Fibroblast of skin of left quadriceps (primary cell): ENCODE measurements at places on chromosomes 2 and 18.

DNA sequence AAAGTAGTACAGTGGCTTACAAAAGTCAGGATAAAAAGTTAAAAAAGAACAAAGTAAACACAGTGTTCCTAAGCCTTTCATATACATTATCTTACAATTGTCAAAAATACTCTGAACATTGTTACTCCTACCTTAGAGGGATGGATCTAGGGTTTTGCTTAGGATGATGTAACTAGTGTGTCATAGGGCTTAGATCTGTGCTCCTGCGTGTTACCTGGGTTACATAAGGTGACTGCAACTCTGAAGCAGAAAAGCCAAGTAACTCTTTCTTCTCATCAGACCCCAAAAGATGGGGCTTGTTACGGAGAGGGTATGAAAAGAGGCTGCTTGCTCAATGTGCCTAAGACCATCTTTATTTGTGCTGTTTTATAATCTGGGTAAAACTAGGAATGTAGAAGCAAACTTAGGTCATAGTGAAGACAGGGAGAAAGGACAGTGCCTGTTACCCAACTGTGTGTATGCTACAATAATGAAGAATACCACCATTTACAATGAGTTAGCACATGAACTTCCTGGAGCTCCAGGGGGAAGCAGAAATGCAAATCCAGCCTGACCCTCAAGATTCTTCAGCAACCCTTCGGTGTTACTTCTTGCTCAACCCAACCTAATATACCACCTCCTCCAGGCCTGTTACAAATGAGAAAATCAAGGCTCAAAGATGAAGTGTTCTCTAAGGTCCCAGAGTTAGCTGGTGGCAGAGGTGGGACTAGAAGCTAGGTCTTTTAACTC, 42.0 kb upstream of the STK17B start:
- DNase-seq = no peak

DNA sequence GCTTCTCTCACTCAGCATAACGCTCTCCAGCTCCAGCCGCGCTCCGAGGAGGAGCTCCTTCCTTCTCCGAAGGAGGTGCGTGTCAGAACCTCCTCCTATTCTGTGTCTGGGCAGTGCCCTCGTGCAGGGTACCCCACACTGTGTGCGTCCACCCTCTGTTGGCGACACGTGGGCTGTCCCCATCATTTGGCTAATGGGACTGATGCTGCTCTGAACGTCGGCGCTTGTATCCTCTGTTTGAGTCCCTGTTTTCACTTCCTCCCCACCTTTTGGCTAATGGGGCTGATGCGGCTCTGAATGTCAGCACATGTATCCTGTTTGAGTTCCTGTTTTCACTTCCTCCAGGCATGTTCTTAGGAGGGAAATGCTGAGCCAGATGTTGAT, 22.2 kb downstream of the KCNG2 start:
- no peak for DNase-seq

GRCh38 chr2:129345540-129345939, 633.9 kb upstream of the RAB6C start:
- no peak for DNase-seq

DNA sequence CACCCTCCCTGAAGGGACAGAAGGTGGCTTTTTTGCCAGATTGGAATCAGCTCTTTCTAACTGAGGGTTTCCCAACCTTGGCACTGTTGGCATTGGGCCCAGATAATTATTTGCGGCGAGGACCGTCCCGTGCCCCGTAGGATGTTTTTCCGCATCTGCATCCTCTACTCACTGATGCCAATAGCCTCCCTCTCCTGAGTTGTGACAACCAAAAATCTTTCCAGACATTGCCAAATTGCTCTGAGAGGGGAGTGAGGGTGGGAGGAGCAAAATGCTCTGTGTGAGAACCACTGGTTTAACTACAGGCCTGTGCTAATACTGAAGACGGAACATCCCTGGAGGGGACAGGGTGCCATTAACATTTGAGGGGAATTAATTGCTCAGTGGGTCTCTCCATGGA, 33.6 kb upstream of the GLI2 start:
- no peak for DNase-seq

DNA sequence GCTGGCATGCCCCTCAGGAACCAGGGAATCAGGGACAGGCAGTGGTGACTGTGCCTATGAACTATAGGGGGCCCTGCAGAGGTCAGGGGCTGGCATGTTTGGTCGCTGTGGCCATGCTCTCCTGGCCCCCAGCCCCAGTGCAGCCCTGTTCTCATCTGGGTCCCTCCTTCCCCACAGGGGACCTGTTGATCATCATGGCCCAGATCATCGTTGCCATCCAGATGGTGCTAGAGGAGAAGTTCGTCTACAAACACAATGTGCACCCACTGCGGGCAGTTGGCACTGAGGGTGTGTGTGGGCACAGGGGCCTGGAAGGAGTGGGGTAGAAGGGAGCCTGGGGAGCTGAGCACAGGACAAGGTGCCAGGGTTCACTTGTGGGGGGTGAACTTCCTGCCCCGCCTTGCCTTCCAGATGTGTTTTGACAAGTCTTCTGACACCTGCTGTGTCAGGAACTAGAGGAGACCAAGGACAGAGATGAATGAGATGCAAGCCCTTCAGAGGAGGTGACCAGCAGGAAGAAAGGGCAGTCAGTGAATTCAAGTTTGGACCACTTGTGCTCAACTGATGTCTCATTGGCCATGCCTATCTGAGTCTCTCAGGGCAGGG, 9.6 kb upstream of the CENPA start:
- no peak for DNase-seq

DNA sequence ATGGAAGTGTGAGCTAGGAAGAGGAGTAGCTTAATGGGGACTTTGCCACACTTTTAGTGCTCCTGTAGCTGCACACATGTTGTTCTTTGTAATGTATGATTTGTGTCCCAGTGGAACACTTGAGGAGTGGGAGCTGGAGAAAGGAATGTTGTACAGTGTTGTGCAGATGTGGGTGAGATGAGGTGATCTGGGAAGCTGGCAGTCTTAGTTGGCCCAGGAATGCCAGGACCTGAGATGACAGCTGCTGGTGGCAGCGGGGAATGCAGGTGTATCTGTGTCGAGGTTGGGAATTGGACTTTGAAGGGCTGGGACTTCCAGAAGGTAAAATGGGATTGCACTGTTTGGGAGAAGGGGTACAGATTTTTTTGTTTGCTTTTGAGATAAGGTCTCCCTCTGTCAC, 23.6 kb downstream of the NEDD4L start:
- no peak for DNase-seq
